PC-9 (cell line): ENCODE measurements at places on chromosomes 1 and 21.

DNA sequence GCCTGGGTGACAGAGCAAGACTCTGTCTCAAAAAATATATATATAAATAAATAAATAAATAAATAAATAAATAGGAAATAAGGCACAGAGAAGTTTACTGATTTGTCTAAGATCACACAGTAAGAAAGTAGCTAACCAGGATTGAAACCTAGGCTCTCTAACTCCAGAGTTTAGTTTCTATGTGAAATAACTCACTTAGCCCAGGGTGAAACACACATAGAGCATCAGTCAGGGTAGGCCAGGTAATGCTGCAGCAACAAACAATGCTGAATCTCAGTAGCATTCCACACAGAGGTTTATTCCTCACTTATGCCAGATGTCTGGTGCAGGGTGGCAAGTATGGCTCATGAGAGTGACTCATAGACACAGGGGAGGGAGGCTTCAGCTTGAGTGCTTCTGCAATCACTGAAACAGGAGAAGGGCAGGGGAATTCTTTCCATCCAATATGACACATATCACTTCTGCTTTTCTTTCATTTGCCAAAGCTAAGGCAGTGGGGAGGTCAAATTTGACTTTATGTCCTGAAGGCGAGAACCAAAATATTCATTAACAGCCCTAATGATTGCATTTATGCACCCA, 37.1 kb upstream of the KANK4 start:
- DNase-seq = peak; percentile 46

DNA sequence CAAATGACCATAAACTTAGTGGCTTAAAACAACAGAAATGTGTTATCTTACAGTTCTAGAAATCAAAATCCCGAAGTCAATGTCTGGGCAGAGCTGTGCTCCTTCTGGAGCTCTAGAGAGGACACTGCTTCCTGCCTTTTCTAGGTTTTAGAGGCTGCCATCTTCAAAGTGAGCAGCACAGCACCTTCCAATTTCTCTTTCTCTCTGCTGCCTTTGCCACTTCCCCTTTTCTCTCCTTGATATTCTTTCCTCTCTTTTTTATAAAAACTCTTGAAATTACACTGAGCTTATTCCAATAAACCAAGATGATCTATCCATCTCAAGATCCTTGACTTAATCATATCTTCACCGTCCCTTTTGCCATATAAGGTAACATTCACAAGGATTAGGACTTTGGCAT, 616.9 kb downstream of the PLPP3 start:
- no peak for DNase-seq

GRCh38 chr1:28927648-28928313, 13.4 kb downstream of the EPB41 start:
- DNase-seq = no peak

GRCh38 chr1:214078950-214079349, 91.2 kb downstream of the PROX1 start:
- no peak for DNase-seq

GRCh38 chr21:30598802-30599201, at the start of gene KRTAP6-2:
Gene KRTAP6-2 (minus strand): TSS chr21:30598902. CDS start chr21:30598874, 28 bp downstream.
- no peak for DNase-seq

DNA sequence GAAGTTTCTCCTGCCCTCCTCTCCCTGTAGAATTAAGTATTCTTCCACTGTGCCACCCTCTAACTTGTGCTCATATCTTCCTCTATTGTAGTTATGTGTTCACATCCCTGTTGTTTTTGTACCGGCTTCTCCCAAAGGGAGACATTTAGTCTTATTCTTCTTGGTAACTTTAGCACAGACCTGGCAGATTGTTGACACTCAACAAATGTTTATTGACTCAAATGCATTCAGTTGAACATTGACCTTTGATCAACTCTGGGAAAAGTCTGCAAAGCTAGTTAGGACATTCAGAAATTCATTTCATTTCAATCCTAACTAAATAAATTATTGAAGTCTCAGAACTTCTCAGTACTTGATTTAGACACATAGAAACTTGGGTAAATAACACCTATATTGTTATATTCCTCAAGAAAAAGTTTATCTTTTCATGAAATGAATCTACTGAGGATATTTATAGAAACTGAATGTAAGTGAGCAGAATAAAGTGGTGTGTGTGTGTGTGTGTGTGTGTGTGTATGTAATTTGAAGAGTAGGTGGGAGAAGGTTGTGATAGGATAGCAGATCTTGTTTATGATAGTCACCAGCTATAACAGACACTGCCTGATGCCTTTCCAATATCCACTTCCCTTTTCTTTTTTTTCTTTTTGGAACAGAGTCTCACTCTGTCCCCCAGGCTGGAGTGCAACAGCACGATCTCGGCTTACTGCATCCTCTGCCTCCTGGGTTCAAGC, 872.4 kb upstream of the CXADR start:
- DNase-seq = no peak

- no peak for DNase-seq
Measured at GRCh38 chr1:117702654-117703053, 96.8 kb downstream of the TENT5C start.

DNA sequence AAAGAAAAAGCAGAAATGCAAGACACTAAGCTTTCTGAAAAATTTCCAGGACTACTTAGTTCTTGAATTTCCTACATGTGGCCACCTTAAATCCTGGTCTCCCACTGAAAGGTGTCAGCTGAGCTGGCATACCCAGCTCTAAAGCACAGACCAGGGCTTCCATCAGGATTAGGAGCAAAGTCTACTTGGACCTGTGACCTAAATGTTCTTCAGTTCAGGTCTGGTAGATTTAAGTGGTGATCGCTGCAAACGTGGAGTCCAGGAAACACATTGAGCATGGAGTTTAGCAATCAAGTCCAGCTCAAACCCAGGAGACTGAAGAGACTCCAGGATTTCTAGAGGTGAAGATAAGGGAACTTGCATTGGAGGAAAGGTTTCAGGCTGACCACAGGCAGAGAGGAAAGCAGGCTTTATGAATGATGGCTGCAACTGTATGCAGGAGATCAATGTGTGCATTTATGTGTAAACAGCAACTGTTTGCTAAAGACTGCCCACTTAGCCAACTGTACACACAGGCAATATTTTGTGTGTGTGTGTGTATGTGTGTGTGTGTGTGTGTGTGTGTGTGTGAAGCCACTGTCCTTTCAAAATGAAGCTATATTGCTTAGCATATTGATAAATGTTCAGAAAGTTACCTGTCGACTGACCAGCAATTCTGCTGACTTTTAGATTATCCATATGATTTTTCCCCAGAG, 75.2 kb downstream of the LMX1A start:
- no peak for DNase-seq

DNA sequence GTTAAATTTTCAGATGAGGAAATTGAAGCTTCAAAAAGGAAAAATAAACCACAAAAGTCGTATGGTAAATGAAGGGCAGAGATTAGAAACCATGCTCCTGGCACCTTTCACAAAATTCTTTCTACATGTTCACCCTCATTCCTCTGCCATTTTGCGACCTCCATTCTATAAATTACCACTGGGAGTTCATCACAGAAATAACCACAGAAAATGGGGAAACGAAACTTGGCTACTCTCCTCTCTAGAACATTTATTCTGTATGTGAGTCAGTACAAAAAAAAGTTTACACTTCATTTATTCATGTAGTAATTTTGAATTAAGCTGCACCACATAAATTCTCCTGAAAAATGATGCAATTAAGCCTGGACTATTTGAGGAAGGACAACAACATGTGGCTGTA, 320.9 kb upstream of the C1orf87 start:
- DNase-seq = no peak

- peak; percentile 59 for DNase-seq
Measured at GRCh38 chr1:180156631-180157091, 2.0 kb downstream of the QSOX1 start.

- peak; percentile 33 for DNase-seq
Measured at GRCh38 chr1:59434336-59434735, 137.4 kb downstream of the FGGY start.

- peak; percentile 69 for DNase-seq
Measured at GRCh38 chr1:156750191-156750672, 1.2 kb downstream of the HDGF start.

DNA sequence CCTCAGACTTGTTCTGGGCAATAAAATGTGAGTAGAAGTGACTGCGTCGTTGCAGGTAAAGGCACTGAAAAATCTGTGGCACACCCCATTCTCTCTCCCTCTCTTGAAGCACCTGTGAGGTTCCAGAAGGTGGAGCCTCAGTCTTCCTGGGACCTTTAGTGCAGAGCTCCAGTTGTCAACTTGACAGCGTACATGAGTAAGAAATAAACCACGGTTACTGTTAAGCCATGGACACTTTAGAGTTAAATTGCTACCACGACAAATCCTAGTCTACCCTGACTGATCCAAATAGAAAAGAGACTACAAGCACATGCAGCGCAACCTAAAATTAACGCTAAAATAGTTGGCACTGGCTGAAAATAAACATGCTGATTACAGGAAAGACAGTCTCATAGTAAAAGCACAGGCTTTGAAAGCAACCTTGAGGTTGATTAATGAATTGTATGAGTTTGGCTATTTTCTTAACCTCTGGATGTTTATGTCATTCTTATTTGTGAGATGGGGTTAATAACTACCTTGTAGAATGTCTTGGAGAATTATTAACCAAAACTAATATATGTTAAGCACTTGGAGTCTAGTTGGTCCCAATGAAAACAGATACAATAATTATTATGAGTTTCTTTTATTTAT, 93.0 kb upstream of the PLPPR4 start:
- no peak for DNase-seq

DNA sequence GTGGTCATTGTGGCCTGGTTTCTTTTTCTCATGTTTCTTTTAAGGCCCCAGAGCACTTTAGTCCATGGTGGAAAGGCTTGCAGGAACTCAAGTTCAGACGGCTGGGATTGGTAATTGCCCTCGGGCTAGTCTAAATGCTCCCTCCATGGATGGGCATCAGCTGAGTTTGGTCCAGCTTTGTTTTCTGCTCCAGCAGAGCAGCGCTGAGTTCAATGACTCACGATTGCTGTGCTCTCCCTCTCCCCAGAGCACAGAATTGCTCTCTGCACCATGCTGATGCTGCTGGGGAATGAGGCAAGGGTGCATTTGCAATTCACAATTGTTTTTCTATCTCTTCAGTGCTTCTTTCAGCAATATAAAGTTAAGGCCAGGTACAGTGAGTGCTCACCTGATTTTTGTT, 1.8 kb upstream of the OR2T6 start:
- no peak for DNase-seq

- DNase-seq = peak; percentile 53
Measured at GRCh38 chr21:42818328-42818749, 61.0 kb downstream of the WDR4 start.

- no peak for DNase-seq
Measured at GRCh38 chr1:201718346-201719202, 110.4 kb upstream of the IPO9 start.

DNA sequence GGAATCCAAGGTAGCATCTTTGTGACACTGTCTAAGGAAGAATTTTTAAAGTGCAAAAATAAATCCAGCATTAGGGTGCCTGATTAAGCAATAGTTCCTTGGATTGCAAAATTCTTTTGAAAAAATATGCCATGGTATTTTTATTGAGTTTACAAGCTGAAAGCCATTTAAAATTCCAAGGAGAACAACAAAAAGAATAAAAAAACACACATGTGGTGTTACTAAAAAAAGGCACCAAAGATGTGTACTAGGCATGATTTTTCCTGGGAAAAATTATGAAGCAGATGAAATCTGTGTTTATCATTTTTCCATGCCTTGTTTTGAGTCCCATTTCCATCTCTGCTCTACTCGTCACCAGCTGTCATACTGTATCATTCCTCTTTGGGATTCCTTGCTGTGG, 157.0 kb upstream of the ZNHIT6 start:
- DNase-seq = no peak

DNA sequence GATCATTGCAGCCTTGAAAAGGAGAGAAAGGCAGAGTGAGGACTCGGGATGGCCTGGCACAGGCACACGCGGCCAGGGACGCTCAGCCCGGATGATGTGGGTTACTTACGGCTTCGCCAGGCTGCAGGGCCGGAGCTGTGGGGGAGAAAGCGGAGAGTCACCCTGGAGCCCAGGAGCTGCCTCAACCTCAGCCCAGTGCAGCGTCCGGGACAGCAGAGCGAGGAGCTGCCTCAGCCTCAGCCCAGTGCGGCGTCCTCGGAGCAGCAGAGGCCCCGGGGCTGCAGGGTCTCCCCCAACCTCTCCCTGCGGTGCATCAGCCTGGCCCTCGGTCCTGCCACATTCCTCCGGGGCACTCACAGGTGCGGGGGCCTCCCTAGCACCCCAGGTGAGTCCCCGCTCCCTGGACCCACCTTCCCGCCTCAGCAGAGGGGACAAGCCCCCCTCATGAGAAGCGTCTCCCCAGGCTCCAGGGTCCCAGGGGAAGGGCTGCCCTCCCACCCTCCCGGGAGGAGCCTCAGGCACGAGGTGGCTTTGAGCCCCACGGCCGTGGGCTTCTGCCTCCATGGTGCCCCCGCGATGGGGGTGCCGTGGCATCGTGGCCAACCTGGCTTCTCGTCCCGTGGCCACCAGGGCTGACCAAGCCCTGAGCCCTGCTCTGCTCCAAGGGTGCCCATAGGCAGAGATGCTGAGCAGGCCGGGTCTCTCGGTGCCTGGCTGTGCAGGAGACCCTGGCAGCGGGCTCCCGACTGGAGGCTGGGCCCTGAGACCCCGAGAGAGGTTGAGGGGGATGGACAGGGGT, 10.5 kb upstream of the RNF223 start:
- DNase-seq = no peak

DNA sequence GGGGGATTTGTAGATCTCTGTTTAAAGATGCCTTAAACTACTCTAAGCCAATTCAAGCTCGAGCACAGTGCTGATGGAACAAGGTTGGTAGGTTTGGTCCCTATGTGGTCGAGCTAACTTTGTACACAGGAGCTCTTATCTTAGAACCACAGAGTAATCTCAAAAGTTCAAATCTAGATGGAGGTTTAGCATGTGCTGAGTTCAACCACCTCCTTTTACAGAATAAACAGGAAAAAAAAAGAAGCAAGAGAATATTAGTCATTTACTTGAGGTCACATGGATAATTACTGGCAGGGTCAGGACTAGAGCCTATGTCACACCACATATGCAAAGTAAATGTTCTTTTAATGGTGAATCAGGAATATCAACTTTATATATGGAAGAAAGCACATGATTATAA, 86.2 kb downstream of the DTL start:
- no peak for DNase-seq

DNA sequence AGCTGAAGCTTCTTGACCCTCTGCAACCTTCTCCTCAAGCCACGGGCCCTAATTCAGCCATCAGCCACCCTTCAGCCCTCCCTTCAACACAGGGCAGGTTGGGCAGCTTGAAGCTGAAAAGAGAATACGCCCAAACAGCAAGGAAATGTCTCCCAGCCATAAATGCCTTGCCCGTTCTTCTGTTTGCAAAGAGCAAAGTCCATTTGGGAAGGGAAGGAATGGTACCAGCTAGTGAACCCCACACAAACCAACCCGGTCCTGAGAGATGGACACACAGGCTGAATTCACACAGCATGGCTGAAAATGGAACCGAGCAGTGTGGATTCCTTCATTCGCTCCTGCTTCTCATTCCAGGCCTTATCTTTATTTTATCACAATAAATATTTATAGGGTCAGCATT, 11.5 kb downstream of the PLEKHA6 start:
- DNase-seq = no peak

DNA sequence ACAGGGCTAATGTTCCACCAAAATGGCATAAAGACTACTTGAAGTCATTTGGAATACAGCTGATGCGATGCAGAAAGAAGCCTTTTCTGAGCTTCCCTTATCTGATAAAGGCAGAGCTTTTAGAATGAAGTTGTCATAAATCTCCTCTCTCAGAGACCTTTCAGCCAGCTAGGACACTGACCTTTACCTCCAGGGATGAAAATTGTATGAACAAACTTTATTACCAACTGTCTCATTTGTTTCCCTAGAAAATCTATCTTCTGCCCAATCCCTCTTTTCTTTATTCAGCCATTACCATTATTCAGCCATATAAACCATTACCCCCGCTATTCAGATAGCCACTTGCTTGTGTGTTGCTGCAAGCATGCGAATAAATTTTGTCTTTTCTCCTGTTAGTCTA, 29.7 kb upstream of the RNF2 start:
- DNase-seq = no peak
